ENCODE measurements at places on chromosomes 6 and 20.
A peak's percentile ranks its signal among the peaks of the same experiment; 100 is the strongest.

GRCh38 chr6:52499681-52500236 is 77.1 kb downstream of the TRAM2 start:
- DNase-seq, result no peak

DNA sequence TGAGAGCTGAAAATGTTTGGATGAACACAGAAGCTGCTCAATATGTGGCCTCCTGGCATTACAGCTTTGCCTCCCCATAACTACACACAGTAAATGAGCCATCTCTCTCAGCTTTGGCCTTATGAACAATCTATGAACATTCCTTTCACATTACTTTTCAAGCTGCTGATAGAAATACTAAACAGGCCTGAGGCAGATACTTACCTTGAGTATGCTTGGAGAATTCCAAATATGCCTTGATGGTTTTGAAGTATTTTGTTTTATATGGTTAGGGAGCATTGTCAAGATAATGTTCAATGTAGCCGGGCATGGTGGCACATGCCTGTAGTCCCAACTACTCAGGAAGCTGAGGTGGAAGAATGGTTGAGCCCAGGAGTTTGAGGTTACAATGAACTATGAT is 104.5 kb downstream of the CD24 start:
- DNase-seq, result no peak

- peak; percentile 92 for DNase-seq
These were observed 22.1 kb downstream of the BACH2 start for GRCh38 chr6:90274451-90275030.

- DNase-seq, result no peak
These were observed 14.1 kb downstream of the OSBPL2 start for GRCh38 chr20:62252342-62252966.

DNA sequence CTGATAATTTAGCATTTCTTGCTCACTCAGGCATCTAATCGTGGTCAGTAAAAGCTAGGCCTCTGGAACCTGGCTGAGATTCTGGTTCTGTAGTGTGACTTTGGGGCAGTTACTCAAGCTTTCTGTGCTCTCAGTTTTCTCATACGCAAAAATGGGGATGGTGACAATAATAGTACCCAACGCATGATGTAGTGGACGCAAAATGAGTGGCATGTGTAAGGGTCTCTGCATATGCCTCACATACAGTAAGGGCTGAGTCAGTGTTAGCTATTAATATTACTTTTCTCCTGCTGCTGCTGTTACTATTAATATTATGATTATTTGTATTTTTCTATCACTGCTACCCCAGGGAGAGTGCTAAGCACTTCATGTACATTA is 686 bp downstream of the GINS1 start:
- no peak for DNase-seq

- DNase-seq, result no peak
These were observed 4.1 kb downstream of the SLC23A2 start for GRCh38 chr20:4997222-4997621.

GRCh38 chr6:84151669-84152068 is 75.8 kb downstream of the CEP162 start:
- no peak for DNase-seq

- no peak for DNase-seq
These were observed 166.2 kb downstream of the EPM2A start for GRCh38 chr6:145569140-145569539.

DNA sequence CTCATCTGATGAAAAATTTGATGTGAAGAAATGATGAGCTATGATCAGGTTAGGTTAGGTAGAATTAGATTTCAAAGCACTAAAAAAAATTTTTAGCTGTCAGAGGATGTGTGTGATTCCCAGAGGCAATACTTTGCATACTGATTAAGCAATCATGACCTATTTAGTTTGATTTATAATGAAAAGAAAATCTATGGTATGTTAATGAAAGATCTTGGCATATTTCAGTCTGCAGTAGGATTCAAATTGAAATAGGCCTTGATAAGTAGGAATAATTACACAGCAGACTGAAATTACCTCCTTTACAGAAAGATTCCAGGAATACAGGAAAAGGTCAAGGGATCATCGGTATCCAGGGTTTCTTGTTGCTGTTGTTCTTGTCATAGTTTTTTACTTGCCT is 69.3 kb downstream of the HDDC2 start:
- DNase-seq, result no peak

- DNase-seq, result peak; percentile 25
These were observed 472 bp upstream of the PAQR8 start for GRCh38 chr6:52361414-52361944.

DNA sequence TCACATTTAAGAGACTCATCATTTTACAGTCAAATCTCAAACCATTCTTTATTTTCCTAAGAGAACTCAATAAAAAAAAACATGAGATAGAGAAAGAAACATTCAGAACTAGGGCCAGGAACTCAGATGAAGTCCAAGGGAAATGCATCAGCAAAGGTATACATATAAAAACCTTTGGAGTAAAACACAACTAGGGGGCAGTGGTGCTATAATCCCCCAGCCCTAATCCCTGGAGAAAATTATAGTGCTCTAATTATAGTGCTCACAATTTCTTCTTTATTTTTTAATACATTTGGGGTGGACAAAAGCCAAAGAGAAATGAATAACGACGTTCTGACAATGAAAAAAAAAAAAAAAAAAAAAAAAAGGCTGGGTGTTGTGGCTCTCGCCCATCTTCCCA is 100.6 kb upstream of the EMILIN3 start:
- no peak for DNase-seq

- DNase-seq, result no peak
These were observed 62.2 kb upstream of the KLHL31 start for GRCh38 chr6:53727748-53728147.

DNA sequence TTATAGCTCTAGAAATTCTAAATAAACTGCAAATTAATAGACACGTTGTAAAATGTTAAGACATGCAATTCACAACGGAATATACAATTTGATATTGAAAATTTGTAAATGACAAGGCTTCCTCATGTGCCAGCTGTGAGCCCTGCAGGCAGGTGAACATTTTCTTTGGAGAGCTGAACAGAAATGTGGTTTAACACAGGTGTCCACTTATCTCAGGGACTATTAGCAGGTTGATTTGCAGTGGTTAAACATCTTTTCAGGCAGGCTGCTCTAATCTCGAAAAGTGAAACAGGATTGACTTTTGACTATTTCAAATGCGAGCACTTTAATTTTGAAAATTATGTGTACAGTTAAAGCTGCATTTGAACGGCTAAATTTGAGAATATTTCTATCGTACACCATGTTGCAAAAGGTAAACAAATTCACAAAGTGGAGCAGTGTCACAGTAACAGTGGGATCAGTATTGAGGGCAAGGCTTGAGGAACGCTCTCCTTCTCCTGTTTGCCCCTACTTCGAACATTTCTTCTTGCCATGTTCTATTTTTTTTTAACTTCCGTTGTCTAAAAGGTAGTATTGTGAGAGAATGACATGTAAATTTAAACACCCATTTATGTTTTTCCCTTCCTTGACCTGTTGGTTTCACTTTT is 210.8 kb downstream of the CDKAL1 start:
- DNase-seq, result no peak

GRCh38 chr20:51008718-51009117 is 14.2 kb downstream of the KCNG1 start:
- DNase-seq, result no peak

DNA sequence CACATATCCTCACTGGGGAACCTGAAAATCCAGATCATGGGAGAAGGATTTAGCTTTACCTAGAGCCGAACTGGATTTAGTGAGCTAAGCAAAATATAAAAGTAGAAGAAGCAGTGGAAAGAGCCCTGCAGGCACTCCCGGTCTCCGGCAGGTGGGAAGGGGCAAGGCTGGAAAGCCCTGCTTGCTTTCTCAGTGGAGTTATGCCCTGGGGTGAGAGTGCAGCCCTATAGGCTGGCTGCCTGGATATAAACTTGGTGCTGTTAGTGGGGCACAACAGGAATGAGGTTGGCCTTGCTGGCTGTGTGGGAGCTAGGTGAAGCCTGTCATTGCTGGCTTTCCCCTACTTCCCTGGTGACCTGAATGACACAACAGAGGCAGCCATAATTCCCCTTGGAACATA is 122.0 kb downstream of the CDK19 start:
- no peak for DNase-seq

DNA sequence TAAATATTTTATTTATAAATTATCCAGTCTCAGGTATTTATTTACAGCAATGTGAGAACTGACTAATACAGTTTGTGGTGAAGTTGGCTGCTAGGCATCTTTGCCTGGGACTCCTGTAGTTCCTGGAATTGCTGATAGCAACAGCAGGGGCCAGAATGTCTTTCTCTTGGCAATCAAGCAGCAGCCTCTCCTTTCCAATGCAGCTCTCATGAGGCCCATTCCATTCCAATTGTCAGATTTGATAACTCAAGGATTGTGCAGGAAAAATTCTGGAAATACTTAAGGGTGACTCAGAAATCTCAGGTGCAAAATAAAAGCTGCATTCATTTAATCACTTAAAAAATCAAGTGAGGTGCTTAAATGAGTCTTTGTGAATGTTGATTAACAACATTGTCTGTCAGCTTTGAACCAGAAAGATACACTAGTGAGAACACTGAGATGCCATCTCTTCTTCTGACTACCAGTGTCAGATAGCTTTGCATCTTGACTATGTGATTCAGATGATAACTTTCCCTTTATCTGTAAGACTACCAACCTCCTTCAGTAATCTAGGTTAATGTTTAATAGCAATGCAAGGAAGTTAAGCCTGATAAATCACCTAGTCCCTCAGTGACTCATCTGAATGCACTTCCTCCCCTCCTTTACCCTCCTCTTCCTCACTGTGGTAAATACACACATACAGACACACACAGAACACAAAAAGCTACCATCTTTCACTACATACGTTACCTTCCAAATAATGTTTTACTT is 32.1 kb upstream of the COL21A1 start:
- DNase-seq, result no peak

DNA sequence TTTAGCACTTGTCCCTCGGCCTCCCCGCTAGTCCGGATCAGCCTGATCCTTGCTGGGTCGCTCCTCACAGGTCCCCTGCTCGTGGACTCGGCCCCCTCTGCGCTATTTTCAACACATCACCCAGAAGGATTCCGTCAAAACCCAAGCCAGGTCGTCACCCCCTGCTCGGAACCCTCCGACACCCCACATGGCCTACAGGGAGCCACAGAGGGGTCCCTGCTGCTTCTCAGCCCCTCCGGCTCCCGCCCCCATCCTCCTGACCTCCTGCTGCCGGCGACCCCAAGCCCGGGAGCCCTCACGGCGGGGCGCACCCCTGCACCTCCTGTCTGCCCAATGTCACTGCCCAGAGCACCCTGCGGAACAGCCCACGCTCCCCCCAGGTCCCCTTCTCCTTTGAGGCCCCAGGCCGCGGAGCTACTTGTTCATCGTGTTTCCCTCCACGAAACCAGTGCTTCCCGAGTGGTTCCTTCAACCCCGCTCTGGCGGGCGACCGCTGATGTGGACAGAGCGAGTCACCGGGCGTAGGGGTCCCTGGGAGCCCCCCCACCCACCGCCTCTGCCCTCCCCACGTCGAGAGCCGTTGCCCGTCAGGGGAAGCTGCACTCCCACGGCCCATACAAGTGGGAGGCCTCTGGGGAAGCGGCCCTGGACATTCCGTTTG is 638 bp upstream of the MYL9 start:
- no peak for DNase-seq

DNA sequence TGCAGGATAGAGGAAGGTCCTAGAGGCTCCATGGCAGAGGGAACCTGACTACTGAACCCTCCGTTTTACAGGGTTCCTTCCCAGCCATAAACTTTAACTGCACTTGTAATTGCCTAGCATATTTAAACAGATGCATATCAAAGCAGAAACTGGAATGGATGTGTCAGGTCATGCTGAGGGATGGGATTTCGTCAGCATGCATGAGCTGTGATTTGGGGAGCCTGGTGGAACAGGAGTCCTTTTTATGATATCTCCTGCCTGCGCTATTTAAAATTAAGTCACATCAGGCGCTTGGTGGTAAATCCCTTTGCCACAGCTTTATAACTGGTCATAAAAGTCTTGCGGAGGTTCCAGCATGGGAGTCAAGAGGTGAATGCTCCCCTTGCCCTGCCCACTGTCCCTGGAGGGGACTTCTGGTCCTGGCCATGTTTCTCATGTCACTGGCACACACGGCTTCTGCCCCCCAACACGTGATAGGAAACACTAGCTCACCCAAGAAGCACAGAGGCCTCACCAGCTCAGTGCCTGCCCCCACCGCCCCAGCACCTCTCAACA is 26.0 kb upstream of the PCMTD2 start:
- no peak for DNase-seq

DNA sequence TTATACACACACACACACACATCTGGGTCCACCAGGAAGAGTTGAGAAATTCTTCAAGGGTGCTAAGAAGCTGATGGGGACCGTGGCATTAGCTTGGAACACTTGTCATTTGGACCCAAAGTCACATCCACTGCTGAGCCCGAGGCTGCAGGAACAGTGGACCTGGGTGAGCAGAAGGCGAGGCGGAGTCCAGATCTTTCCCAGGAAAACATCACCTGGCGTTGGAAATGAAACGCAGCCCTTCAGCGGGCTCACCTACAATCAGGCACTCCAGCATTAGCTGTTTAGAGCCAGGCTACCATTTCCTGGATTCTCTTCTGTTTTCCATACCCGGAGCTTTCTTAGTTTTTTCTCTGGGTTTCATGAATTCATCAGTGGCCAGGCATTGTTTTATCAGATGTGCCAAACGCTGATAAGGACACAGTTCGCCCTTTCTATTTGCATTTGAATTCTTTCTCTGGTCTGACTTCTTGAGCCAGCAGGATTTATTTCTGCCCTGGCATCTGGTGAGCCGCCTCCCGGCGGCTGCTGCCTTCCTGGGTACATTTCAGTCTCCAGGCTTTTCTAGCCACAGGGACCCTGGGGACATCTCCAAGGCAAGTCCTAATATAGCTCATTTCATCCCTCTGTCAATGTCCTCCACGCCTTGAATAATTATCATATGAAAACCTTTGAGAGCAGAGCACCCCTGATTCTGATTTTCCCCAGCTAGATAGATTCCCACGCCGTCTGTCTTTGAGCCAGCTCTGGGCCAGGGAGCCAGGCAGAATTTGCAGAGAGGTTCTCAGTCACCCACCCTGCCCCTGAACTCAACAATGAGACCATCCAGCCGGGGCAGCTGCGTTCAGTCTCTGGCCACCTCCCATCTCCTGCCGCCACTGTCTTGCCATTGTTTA is 170.9 kb downstream of the TTLL2 start:
- DNase-seq, result no peak

DNA sequence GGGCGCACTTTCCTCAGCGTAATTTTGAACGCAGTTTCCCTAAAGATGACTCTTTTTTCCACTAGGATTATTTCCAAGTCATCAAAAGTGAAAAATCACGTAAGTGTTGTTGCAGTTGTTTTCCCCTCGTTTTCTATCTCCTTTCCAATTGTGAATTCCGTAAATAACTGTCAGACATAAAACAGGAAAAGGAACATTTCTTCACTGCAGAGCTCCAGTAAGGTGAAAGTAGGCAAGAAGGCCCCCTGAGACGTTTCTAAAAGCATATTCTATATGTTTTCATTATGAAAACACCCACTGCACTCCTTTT is 17.8 kb downstream of the HIVEP2 start:
- no peak for DNase-seq

DNA sequence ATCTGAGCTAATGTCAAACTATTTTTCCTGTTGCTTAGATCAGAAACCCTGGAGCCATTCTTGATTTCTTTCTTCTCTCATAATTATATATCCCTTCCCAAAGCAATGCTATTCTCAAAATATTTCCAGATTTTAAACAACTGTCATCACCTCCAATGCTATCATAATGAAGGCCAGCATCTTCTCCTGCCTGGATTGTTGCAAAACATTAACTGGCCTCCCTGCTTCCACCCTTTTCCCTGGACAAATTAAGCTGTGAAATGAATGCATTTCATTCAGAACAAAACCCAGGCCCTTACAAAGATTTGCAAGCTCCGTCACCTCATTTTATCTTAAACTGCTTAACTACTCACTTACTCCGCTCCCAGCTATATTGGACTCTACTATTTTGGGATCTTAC is 535.3 kb upstream of the HS3ST5 start:
- no peak for DNase-seq

Data from activated naive CD8-positive, alpha-beta T cell treated with anti-CD3 and anti-CD28 coated beads for 36 hours (primary cell).